ENCODE measurements at places on chromosomes 16 and 17.

DNA sequence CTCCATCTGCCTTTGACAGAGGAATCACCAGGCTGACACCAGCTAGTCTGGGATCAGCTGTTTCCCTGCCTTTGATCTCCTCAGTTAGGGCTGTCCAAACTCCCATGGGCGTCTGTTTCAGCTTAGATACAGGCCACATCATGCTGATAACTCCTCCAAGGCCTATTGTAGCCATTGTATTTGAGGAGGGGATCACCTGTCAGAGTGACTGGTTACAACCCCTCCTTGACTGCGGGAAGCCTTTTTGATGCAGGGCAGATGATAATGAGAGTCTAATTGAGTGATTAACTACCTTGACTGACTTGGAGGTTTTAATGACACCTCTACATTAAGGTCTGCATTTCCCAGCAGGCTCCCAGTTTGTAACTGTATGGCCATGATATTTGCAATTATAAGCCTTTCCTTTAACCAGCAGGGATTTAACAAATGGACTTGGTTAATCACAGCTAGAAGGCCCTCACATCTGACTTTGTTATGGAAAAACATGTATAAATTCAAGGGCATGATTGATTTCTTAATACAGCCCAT is 863.5 kb downstream of the KCNJ2 start:
- DNase-seq = no peak

- no peak for DNase-seq
These were observed 249.6 kb upstream of the TNRC6C start for GRCh38 chr17:77708936-77709335.

- DNase-seq = no peak
These were observed 7.2 kb downstream of the GRIN2C start for GRCh38 chr17:74852237-74853047.

DNA sequence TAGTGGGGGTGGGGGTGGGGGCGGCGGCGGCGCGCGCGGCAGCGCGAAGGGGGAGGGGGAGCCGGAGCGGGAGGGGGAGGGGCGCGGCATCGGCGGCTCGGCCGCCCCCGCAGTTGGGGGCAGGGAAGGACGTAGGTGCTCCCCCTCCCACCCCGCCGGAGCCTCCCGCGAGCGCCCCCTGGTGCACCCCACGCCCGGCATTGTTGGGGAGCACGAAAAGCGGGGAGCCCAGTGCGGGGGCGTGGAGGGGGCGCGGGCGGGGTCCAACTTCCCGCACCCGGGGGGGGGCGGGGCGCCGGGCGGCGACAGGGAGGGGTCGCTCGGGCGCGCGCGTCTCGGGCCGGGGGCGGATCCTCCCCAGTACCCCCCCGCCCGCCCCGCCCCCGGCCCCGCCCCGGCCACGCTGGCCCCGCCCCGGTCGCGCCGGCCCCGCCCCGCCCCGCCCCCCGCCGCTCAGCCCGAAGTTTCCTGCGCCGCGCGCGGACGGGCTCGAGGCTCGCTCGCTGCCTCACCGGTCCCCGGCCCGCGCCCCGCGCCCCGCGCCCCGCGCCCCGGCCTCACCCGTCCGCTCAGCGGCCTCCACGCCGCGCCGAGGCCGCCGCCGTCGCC is at the start of gene CACNA1H:
Gene CACNA1H, plus strand, starts transcription at position 456 of the 609 bp plus-strand sequence. CDS start 632 bp downstream, outside the sequence.
- no peak for DNase-seq

DNA sequence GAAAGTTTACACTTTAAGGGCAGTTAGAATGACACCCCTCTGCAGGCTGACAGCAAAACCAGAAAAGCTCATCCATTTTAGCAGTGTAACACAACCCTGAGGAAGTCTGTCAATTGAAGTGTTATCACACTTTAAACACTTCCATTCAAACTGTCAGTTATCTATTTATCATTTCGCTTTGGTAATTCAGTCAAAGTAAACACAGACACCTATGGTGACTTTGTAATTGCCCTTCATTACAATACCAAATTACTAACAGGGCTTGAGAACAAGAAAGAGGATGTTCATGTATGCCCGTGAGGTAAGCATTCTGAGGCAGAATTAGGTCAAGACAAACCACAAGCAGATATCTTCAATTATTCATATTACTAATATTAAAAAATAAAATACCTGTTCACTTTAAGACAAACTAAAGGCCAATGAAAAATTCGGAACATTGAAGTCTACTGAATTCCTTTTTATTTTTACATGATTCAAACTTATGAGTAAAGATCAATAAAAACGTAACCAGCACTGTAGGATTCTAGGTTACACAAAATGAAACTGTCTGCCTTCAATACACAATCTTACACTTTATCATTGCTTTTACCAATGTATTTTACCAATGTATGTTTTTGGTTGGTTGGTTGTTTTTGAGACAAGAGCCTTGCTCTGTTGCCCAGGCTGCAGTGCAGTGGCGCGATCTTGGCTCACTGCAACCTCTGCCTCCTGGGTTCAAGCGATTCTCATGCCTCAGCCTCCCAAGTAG is 57.1 kb downstream of the BRIP1 start:
- DNase-seq = no peak

- DNase-seq = no peak
These were observed 112.9 kb downstream of the ANKRD11 start for GRCh38 chr16:89377453-89377848.

DNA sequence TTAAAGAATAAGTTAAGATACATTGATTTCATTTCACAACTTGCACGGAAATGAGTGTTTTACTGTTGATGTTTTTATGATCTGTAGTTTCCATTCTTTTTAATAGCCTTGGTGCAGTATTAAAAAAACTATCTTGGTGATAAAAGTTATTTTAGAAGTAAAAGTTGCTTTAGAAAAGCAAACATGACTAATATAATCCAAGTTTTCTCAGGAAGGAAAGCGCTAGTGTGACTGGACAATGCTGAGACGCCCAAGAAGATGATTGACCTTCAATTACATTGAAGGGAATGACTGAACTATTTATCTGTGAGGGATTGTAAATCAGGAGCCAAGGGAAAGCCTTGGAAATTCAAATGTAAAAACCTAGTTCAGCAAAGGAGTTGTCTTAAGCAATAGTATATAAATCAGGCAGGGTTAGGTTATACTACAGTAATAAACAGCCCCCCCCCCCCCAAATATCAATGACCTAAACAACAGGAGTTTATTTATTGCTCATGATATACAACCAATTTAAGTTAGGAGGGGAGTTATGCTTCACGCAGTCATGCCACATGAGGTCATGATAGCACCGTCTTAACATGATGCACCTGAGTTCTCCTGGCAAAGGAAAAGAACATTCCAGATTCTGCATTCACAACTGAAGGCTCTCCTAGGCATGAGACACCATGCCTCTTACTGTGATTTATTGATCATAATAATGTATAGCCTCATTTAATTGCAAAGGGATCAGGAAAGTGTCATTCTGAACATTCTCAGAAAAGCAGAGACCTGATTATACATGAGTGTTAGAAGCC is 443.8 kb downstream of the CDH13 start:
- DNase-seq = no peak

- DNase-seq = no peak
These were observed 131.9 kb upstream of the ZFHX3 start for GRCh38 chr16:73179705-73180331.

DNA sequence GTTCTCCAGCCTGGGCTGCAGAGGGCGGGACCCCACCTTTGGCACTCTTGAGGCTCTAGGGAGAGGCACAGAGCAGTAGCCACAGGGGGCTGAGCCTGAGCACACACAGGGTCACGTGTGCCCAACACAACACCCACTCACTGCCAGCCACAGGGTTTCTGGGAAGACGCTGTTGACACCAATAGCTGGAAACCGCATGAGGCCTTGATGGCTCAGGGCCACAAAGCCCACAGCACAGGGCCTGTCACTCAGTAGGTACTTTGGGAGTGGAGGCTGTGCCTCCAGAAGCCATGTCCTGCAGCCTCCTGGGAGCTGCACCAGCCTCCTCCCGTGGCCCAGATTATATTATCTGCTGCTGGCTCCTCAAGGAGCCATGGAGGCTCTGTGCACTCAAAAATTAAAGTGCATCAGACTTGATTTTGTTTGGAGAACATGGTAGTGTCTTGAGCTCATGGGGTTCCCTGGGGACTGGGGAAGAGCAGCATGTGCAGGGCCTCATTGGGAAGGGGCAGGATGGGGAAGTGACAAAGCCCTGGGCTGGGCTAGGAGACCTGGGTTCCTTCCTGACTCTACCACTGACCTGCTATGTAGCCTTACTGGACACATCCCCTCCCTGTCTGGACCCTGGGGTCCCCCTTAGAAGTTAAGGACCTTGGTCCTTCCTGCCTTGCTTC is 12.5 kb upstream of the SREBF1 start:
- DNase-seq = no peak

DNA sequence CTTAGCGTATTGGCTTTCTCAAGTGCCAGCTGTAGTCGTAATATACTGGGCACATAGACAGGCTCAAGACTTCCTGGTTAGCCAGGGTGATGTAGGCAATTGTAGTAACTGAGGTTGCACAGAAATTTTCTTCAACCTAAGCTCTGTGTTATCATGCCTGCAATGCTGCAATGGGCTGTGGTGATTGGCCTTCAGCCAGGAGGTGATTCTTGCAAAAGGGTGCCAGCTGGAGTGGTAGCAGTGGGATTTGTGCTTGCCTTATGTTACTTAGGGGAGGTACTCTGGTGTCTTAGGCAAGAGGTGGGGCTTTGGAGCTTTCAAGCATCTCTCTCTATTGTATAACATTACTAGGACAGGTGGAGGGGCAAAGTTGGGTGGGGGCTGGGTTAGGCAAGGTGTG is 495.1 kb downstream of the CDH11 start:
- no peak for DNase-seq

GRCh38 chr16:72832621-72833248 is 215.2 kb downstream of the ZFHX3 start:
- peak; percentile 26 for DNase-seq

GRCh38 chr16:50367777-50368409 is 895 bp downstream of the BRD7 start:
- DNase-seq = no peak

DNA sequence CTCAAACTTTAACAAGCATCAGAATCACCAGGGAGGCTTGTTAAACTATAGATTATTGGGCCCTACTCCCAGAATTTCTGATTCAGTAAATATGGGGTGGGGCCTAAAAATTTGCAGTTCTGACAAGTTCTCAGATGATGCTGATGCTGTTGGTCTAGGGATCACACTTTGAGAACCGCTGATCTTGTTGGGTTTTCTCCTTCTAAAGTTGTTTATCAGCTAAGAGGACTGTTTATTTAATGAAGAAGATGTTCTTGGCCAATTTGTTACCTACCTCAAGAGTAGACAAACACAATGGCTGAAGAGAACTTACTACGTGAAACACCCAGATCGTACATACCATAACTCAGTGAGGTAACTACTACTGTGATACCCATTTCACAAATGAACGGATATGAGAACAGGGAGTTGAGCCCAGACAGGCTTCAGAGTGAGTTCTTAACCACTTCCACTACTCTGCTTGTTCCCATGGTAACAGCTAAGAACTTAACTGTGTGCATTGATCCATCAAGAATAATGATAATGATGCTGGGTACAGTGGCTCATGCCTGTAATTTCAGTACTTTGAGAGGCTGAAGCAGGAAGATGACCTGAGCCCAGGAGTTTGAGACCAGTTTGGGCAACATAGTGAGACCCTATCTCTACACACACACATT is 85.3 kb upstream of the NSRP1 start:
- DNase-seq = no peak

DNA sequence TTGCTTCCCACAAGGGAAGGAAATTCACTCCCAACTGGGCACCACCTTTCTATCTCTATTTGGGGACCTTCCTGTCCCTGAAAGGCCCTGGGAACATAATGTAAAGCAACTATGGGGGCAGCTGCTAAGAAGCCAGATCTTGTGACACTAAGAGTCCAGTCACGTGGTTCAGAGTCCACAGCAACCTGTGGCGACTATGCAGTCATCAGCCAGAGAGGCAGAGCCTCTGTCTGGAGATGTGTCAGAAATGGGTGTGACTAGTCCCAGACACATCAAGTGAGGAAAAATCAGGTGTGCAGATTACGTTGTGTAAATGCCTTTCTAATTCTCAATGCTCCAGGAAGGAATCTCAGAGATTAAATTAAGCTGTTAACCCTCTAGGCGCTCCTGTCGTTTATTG is 26.6 kb upstream of the SKAP1 start:
- DNase-seq = no peak

- no peak for DNase-seq
These were observed 3.2 kb upstream of the PHLPP2 start for GRCh38 chr16:71727551-71728324.

- DNase-seq = no peak
These were observed 3.3 kb upstream of the CSNK2A2 start for GRCh38 chr16:58201163-58201562.

DNA sequence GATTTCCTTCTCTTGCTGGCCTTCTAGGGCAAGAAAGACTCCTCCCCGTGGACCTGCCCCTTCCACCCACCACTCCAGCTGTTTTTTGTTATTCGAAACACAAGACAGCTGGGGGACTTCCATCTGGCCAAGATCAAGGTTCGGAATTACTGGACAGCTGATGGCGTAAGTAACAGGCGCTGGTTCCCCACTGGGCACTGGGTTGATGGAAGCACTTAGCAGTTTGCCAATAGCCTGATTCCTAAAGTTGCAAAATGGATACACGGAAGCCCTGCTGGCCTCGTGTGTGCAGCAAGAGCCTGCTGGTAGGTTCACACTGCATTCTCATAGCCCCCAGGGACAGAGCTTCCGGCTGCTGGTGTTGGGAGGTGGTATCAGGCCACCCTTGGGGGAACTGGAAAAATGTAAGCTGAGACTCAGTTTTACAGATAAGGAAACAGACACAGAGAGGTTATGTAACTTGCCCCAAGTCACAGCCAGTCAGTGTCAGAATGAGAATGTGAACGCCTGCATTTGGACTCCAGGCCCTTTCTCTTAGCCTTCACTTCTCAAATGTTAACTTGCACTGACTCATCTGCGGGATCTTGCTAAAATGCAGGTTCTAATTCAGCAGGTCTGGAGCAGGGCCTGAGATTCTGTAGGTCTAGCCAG is 171.7 kb downstream of the KATNIP start:
- DNase-seq = no peak

DNA sequence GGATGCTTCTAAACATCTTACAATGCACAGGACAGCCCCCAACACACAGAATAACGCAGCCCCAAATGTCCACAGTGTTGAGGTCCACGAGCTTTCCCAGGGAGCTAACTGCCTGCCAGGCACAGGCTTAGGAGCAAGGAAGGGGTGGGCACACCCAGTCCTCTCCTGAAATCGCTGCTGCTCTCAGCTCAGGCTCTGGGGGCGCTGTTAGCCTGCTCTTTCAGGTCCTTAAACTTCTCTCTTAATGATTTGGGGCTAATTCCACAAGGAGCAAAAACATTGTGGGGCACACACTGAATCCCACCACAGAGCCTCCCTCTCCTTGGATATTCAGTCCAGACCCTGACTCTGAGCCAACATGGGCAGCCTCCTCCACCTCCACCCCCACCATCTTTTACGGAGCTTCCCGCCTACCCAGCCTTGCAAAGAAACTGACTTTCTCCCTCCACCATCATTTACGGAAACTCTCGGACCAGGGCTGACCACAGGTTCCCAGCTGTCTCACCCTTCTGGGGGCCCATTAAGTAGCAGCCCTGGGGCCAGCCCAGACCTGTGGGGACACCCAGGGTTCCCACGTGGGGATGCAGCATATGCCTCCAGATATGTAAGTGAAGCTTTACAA is 1.1 kb downstream of the CD300H start:
- DNase-seq = no peak

GRCh38 chr16:1426734-1427471 is 4.0 kb upstream of the PERCC1 start:
- DNase-seq = no peak
